ENCODE measurements at places on chromosomes 7 and 10.

- no peak for DNase-seq
These were observed 18.5 kb downstream of the EPC1 start for GRCh38 chr10:32328499-32328898.

GRCh38 chr7:132998763-132999162, 83.1 kb downstream of the CHCHD3 start:
- DNase-seq: no peak

- no peak for DNase-seq
These were observed 404.5 kb downstream of the PAXIP1 start for GRCh38 chr7:154598396-154598795.

DNA sequence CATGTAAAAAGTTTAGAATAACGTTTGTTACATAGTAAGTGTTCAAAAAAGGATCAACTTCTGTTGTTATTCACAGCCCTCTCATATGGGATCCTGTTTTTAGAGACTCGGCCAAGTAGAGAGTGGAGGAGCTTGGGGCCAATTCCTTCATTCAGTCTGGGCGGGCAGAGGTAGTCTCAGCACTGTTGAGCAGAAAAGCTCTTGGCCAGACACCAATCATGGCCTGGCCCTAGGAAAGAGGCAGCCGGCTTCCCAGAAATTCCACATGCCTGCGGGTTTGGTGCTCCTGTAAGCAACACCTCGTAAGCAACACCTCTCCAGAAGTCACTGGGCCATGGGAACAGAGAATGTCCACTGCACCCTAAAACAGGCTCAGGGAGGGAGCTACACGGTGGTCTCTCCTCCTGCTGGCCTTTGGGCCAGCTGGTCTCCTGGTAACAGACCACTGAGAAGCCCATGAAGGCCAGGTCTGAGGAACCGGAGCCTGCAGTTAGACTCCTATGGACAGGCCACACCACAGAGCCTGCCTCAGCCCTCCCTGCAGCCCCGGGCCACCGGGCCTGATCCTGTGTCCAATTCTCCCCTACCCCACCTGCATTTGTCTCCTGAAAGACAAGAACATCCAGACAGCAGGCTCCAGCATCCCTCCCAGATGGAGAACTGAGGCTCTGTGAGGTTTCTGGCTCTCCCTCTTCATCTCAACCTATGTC, 149.1 kb downstream of the GRID1 start:
- no peak for DNase-seq

GRCh38 chr10:88131511-88132139, 268.2 kb downstream of the PTEN start:
- DNase-seq: no peak

- DNase-seq: peak; percentile 80
These were observed 25.0 kb downstream of the ABLIM1 start for GRCh38 chr10:114632869-114633715.

DNA sequence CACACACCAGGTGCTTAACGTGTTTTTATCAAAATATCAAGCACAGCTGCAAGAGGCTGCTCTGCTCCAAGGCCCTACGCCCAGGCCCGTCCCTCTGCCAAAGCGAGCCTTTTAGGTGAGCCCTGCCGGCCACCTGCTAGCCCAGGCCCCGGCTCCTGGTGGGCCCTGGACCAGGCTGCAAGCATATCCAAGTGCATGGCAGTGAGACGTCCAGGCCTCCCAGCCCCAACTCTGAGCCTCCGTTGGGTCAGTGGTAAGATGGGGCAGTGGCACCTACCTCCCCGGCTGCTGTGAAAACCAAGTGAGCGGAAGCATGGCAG, 136.2 kb downstream of the LHPP start:
- no peak for DNase-seq

DNA sequence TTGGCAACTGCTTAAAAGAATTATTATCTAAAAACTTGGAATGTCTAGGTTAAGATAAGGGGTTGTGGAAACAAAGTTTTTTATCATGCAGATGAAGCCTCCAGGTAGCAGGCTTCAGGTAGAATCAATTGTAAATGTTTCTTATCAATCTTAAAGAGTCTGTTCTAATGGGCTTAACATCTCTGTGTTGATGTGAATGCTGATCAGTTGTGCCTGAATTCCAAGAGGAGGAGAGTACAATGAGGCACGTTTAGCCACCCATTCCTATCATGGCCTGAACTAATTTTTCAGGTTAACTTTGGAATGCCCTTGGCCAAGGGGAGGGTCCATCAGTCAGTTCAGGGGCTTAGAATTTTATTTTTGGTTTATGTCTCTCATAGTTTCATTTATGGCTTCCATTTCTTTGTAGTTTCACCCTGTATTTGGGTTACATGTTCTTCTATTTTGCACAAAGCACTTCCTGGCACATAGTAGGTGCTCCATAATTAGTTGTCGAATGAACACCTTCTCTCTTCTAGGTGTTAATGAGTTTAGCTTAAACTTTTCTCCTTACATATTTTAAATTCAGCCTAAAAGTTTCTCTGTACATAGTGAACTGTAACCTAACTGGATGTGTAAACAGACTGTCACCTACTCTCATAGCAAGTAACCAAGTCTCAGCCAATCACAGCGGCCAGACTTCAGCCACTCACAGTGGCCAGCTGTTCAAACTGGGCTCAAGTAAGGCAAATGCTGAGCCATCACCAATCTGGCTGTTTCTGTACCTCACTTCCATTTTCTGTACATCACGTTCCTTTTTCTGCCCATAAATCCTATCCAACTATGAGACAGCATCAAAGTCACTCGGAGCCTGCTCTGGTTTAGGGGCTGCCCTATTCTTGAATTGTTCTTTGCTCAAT, 34.7 kb downstream of the ALOX5 start:
- no peak for DNase-seq

DNA sequence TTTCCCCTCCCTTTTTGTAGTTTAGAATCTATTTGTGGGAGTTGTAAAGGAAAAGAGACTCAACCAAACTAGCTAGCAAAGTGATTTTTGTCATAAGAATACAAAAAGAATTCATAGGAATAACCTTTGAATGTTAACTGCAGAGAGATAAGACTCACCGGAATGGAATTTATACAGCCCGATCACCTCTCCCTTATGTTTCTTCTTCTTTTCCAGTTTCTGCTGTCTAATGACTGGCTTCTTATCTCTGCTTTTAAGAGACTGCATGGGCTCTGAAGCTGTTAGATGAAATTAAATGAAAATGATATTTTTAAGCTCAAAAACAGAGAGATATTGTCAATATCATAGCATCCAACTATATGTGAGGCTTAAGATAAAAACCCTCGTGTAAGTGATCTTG, 1095.9 kb downstream of the REEP3 start:
- DNase-seq: no peak

- DNase-seq: peak; percentile 35
These were observed 788 bp downstream of the AKAP9 start for GRCh38 chr7:91941450-91941849.

DNA sequence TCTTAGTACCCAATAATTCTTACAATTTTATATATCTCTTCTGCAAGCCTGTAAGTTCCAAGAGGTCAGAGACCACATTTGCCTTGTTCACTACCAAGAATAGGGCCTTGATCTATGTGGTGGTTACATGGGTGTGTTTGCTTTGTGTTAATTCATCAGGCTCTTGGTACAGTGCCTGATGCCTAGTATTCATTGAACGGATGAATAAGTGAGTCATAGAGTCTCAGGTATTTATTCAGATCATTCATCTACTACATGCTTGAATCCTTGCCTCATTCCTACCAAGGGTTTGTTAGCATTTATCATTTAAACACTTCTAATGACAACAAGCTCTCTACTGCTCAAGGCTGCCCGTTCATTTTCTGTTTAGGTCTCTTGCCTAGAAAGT, 11.3 kb upstream of the SGPL1 start:
- peak; percentile 29 for DNase-seq

GRCh38 chr10:31075434-31075833, 43.8 kb upstream of the ZNF438 start:
- no peak for DNase-seq

DNA sequence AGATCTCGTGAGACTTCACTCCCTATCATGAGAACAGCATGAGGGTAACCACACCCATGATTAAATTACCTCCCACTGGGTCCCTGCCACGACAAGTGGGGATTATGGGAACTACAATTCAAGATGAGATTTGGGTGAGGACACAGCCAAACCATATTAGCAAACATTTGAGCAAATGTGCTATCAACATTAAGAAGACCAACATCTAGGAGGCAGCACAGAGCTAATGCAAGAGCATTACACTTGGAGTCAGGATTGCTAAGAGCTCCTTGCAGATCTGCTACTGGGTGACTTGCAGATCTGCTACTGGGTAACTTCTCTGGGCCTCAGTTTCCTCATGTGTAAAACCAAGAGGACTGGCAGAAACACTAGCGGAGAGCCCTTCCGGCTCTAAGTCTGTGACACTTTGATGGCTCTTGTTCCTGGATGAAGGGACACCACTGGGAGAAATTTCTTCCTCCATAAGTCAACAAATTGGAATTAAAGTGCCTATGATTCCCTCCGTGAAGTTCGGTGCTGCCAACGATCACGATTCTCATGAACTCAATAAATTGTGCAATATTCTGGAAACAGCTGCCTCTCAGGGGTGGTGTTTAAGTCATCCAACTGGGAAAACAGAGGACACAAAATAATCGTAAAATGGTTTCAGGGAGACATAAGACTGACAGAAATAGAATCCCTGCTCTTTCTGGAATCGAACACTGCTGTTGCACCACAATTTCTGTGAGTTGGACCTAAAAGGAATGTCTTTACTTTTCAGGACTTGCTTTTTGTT, 115.8 kb upstream of the ITGB1 start:
- no peak for DNase-seq

GRCh38 chr10:116785867-116786266, 43.5 kb upstream of the HSPA12A start:
- DNase-seq: no peak

GRCh38 chr7:4792537-4793126, 17.2 kb downstream of the AP5Z1 start:
- no peak for DNase-seq

DNA sequence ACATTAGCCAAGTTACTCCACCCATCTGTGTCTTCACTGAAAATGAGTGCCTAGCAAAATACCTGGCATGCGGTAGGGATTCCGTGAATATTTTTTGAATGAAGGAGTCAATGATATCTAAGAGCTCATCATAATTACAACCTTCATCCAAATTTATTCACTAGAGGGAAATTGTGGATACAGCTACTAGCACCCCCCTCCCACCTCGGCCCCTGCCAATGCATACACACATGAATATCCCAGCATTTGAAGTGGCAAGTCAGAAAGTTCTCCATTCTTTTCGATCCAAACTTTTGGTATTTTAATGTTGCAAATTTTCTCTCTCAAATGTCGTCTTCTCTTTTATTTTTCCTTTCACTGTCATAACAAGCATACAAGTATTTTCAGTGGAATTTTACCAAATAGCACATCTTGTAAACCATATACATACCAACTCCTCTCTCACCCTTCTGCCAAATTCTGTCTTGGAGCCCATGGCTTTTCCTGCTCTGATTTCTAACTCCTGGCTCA, 164.3 kb downstream of the GRID1 start:
- no peak for DNase-seq

DNA sequence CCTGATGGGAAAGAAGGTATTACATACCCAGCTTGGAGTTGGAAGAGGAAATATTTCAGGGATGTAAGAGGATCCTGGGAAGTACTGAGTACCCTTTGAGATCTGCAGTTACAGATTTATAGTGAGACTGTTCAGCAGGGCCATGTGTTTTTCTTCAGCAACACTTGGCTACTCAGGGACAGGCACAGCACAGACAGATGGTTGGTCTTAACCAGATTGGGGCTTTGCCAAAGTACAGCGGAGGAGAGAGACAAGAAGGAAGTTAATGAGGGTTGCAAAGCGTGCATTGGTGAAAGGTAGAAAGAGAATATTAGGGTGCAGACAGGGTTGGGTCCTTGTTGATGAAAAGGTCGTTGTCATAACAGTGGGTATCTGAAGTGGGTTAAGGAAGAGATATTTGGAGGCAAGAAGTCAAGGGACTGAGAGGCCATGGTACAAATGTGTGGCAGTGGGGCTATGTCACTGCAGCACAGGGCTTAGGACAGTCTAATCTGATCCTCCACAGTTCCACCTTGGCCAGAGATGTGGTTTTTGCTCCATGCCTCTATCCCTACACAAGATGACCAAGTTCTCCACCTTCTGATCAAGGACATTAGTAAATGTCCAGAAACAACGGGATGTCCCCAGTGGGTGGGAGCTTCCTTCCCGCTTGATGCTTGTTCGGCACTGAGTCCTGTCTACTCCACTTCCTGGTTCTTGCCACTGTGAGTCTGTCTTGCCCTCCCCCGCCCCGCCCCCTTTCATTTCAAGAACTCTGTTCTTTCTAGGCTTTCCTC, 18.9 kb upstream of the DNAJC1 start:
- no peak for DNase-seq

- DNase-seq: no peak
These were observed 439 bp downstream of the RBP4 start for GRCh38 chr10:93600446-93601145.

GRCh38 chr10:114274616-114275453, 35.8 kb downstream of the VWA2 start:
- DNase-seq: no peak

- no peak for DNase-seq
These were observed 49.0 kb upstream of the PCLO start for GRCh38 chr7:83211685-83212084.

DNA sequence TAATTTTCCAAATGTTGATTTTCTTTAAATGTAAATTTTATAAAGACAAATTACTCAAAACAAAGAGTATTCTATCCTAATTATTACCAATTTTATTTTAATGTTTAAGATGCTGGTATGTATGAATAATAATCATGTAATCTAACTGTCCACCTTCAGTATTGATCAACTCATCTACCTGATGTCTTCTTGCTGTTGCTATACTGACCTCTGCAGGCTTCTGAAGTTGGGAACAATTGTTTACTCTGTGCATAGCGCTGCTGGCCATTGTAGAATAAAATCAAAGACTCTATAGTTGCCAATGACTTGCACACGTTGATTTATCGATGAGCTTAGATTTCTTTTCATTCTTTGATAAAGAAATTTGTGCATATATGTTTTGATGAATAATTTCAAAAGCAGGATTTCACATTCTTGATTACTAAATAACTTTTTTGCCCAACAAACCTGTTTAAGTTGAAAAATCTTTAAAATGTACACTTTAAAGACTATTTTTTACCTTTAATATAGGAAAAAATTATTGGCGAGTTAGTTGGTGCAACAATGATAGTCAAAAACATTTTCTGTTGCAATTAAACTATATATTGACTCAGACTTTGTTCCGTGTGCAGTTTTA, 282.3 kb downstream of the TFEC start:
- peak; percentile 8 for DNase-seq

- no peak for DNase-seq
These were observed 132.8 kb downstream of the DYNC1I1 start for GRCh38 chr7:95905167-95905566.

GRCh38 chr7:110867771-110868170, 223.2 kb upstream of the LRRN3 start:
- no peak for DNase-seq

GRCh38 chr10:33160151-33160550, 174.3 kb downstream of the NRP1 start:
- DNase-seq: no peak

GRCh38 chr7:1151156-1151555, 8.8 kb downstream of the ZFAND2A start:
- no peak for DNase-seq

DNA sequence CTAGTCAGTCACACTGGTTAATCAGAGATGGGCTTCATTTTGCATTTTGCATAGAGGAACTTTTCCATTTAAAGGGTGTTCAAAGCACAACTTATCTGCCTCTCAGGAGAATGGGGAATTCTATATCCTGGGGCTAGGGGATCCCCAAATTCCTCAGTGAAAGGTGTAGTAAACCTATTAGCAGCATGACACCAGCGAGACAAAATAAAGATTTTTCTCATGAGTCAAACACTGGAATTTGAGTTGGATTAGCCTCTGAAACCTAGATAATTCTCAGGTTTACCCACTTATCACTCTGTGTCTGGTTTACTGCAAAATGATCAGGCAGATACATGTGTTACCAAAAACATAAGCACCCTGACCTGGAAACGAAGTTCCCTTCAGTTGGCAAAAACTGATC, 2.1 kb downstream of the AFAP1L2 start:
- no peak for DNase-seq
